CD4-positive, CD25-positive, alpha-beta regulatory T cell (primary cell): ENCODE measurements at places on chromosomes 1 and 21.

DNA sequence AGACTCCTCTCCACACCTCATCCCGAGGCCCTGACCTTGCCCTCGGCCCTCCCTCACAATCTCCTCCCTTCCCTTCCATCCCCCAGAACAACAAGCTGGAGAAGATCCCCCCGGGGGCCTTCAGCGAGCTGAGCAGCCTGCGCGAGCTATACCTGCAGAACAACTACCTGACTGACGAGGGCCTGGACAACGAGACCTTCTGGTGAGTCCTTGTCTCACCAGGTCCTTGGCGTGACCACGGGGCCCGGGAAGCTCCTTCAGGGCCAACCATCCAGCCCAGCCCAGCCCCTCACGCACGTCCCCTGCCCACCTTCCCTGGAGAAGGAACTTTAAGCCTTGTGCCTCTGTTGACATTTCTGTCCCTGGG lies 15.6 kb downstream of the PODN start:
- DNase-seq = no peak

DNA sequence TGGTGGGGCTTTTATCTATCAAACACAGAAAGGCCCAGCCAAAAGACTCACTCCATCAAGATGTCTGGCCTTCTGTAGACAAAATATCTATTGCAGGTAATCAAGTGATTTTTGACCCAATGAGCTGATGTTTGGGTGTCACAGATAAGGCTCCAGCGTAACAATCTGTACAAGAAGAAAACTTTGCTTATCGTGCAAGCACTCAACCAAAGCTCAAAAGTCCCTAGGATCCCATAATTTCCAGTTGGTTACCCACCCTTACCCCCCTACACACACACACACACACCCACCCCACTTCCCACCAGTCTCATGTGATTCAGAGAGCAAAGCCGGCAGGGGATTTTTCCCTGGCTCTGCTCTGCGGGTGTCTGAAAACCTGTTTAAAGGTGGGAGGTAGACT lies 5.8 kb downstream of the ITPKB start:
- no peak for DNase-seq

DNA sequence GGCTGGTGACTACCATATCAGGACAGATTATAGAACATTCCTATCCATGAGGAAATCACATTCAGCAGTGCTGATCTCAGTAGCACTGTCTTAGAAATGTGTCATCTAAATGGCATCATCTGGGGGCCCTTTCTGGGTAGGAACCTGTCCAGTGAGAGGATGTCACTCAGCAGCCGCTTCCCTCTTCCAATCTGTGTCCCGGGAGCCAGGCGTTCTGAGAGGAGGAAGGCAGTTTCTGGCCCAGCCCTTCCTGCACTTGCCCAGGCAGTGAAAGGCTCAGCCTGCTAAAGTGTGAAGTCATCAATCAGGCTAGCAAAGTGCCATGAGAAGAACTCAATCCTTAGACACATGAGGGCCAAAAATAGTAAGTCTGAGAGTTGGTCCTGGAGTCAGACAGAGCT lies 25.6 kb downstream of the RAB4A start:
- DNase-seq = no peak

DNA sequence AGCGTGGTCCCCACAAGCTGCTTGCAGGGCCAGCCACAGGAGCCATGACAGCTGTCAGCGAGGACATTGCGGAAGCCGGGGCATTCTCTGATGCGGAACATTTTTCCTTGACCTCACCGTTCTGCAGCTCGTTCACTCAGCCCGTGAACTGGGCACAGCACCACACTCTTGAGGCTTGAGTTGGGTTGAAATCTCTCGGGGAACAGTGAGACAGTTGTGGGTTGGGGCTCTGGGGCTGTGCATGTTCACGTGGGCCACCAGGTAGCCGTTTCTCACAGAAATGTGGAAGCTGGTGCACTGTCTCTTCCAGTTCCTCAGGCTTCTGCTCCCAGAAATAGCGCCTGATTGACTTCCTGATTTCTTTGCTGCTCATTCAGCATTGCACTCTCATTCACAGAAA lies 69.8 kb downstream of the SPSB1 start:
- no peak for DNase-seq

- no peak for DNase-seq
Measured at GRCh38 chr1:99580451-99580850, 65.5 kb upstream of the PALMD start.

DNA sequence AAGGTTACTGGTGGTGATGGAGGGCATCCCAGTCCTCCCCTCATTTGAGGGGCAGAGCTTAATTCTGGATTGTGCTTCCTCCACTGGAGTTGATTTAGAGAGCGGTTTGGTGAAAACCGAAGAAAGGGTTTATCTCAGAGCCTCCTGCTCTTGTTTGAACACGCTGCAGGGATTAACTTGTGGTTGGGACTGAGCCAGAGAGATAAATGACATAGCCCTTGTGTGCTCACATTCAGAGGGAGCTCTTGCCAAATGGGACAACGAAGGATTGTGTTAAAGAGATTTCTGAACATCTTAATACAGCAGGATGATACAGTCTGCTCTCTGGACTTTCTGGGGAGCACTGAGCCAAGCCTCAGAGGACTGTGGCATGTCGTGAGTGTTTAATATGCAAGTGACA lies 308.2 kb downstream of the DISC1 start:
- DNase-seq = no peak

DNA sequence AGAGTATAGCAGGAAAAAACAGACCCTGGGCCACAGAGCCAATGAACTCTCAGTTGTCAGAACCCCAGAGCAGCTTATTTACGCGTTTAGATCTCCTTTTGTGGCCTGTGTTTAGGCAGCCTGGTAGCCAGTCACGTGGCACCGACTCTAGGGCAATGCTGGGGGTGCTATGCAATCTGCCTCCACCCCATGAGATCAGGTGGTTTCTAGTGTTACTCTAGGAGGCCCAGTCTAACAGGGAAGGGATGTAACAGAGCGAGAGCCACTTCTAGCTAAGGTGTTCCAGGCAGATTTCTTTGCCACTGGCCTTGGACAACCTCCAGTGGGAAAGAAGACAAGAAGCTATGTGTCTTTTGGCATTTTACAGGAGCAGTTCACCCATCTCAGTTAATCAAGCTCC lies 12.0 kb upstream of the A3GALT2 start:
- no peak for DNase-seq

- no peak for DNase-seq
Measured at GRCh38 chr1:51253691-51254090, 17.6 kb downstream of the RNF11 start.

DNA sequence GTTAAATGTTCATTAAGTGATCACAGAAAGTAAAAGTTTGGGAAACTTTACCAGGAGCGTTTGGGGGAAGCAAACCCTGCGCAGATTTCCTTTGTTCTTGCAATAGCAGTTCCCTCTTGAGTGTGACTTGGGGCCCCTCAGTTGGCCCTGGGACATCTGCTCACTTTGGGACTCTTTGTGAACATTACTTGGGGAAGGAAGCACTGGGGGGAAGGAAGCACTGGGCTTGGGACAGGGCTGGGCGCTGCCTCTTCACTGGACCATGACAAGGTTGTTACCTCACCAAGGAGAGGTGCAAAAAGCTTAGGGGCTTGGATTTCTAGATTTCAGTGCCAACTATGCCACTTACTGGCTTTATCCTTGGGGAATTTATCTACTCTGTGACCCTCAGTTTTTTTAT lies 63.5 kb downstream of the ETS2 start:
- no peak for DNase-seq

GRCh38 chr1:21302747-21303715 lies 12.8 kb upstream of the ECE1 start:
- no peak for DNase-seq

DNA sequence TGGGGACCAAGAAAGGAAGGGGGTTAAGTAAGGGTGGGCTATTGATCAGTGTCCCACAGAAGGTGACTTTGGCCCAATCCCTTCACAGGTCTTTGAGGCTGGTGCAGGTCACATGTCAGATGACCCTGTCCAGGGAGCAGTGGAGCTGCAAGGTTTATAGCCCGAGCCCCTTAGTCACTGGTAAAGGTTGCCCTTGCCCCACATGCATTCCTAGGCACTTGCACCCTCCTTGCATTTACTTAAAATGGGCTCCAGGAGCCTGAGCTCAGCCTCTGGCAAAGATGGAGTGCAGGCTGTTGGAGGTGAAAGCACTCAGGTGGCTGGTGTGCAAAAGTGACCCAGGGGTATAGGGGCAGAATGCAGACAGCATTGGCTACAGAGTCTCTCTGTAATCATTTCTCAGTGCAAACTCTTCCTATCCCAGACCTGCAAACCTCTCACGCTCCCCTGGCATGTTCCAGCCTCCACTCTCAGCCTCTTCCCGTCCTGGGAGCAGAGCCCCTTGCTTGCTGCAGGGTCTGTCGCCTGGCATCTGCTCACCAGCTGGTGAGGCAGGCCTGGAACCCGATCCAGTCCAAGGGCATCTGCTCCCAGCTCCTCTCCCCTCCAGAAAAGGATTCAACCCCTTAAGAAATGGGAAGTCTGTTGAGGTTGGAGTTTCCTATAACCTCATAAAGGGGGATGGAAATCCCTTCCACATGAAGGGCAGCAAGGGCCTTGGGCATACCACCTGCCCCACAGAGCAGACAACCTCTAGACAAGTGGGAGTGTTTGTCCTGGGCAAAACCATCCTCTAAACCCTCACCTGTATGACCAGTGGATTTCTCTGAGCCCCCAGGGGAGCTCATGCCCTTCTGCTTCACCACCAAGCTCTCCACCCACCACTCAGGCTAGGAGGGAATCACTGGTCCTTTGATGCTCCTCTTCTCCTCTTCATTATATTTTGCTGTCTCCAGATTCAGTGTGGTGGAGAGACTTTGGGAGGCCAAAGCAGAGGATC lies 23.1 kb upstream of the PTPRF start:
- DNase-seq = no peak

- no peak for DNase-seq
Measured at GRCh38 chr1:63498106-63498505, 24.9 kb downstream of the ITGB3BP start.

DNA sequence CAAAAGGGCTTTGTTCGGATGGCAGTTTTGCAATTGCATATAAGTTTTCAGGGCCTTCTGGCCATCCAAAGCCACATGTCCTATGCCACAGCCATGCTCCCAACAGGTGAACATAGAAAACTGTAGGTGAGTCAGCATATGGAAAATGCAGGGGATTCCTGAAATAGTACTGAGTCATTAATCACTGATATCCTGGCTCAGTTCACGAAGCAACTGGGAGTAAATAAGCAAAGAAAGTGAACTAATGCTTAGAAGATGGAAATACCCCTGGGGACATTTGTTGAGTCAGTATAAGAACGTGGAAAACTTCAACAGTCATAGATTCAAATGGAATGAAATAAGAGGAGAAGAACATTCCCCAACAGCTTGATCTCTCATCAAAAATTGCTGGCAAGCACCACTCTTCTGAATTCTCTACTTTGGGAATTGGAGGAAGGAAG lies 148.9 kb upstream of the RUNX1 start:
- DNase-seq = no peak

DNA sequence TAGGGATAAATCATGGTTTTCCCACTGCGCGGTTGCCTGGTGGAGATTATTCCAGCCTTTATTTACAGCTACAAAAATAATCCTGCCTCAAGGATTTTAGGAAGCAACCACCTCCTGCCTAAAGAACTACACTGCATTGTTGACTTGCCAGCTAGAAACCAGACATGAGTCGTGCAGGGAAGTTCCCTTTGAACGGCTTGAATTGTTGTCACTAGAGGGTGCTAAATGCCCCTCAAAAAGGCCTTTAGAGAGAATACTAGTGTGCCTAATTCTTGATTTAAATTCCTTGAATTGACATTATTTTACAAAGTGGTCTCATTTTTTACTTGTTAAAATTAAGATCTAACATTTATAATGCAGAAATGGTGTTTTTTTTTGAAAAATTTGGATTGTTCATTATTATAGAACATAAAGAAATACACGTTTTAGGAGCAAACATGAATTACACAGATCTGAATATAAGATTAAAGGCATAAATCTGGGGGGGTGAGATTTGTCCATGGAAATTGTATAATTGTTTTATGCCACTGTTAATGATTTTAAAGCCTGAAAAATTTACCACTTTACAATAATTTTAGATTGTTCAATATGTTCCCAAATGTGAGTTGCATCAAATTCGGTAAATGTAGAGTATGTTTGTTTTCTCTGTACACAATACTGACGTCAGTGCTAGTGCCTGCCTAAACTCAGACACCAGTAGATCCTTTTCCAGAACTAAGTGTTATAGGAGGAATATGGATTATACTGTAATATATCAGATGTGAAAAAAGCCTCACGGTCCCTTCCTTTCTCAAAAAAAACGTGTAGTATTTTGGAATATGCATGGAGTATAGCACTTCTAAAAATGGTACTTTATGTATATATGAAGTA lies 7.6 kb upstream of the ERG start:
- DNase-seq = no peak

DNA sequence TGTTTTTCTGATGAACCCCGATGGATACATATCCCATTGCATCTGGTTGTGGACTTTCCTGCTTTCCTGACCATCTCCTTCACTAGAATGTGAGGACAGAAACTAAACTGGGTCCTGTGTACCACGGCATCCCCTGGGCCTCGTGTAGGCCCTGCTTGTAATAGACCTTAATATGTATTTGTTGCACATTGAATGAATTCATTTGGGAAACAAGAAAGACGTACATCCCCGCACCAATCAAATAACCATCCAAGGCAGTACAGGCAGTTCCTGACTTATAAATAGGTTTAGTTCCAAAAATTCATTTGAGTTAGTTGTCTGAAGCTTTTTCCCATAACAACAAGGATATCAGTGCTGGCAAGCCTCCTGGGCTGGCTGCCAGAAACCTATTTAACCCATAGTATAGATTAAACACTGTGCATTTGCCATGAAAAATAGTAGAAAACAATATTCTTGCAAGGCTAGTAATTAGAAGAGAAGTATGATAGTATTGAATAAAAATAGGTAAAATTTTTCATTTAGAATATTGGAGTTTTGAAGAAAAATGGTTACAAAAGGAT lies 81.8 kb upstream of the CD34 start:
- no peak for DNase-seq

DNA sequence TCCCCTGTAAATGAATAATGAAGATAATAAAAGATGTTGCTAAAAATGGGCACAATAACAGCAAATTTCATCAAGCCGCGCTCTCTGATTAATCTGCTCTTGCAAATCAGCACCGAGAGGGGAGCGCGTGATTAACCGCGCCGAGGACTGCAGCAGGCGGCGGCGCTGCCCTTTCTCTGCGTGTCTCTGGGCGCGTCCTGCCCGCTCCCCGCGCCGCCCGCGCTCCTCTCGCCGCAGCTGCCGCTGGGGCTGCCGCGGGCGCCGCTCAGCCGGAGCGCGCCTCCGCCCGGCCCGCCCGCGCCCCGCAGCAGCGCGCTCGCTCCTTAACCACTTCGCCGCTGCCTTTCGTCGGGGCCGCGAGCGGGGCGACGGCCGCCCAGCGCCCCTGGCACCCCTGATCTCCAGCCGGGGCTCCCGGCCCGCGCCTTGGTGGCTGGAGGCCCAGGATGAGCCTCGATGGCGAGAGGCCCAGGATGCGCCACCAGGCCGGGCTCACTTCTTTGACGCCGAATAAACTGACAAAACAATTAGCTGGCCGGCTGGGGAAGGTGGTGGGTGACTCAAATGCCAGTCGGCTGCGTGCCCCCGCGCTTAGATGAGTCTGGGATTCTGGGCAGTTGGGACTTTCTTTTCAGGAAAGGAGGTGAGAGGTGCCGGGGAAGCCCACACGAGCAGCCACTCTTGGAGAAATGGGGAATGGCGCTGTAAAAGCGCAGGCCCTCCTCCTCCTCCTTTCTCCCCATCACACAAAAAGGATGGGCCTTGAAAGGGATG lies 221.4 kb upstream of the PKN2 start:
- DNase-seq = no peak
